ENCODE measurements at places on chromosomes 5 and 9. TPM values are rescaled to one million over a fixed set of nuclear protein-coding genes. Genes with fewer than 3 reads are reported as not detected.

The ACTBL2 gene
- 0.05 TPM for total RNA-seq

The CD74 gene
- total RNA-seq: not detected

The SLC26A2 gene
- total RNA-seq: 23.0 TPM

The FOXD4L6 gene
- total RNA-seq: not detected

The MGAT1 gene
- total RNA-seq: 84.3 TPM

Data from A549 treated with DMSO at 1 μM for 4 hours (cell line).